EH (cell line): ENCODE measurements at places on chromosomes 2 and 18.
A peak's percentile ranks its signal among the peaks of the same experiment; 100 is the strongest.

GRCh38 chr18:52367953-52368742 lies 28.2 kb downstream of the DCC start:
- no peak for DNase-seq

- no peak for DNase-seq
Measured at GRCh38 chr18:3689986-3690763, 240.2 kb downstream of the TGIF1 start.

DNA sequence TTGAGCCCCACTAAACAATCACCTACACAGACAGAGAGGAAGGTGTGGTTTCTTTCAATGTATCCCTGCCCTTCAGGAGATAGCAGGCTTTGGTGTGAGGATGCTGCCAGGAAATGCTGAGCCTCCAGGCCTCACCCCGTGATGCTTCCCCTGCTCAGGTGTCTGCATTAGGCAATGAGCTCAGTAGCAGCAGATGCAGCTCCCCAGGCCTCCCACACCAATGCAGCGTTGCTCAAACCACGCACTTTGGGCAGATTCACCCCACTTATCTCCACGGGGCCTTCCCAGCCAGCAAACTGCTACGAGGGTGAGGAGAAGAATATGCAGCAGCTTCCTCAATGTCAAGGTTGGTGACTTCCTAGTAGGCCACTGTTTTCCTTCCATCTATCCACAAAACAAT lies 229.3 kb upstream of the PXDN start:
- no peak for DNase-seq

DNA sequence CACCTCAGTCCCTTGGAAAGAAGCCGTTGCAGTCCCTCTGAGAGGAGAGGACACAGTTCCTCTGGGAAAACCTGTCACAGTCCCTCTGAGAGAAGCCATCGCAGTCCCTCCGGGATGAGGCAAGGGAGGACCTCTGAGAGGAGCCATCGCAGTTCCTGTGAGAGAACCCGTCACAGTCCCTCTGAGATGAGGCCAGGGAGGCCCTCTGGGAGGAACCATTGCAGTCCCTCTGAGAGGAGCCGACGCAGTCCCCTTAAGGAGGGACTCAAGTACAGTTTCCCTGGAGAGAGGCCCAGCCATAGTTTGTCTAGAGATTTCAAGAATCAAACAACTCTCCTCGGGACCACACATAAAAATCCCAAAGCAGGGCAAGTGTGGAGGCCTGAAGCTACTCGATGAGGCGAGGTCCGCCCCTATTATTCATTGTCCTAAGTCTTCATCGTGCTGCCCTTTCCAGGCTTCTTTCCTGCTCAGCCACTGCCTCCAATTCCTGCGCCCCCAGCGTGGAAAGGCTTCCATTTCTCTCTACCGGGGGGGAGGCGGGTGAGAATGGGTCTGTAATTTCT lies 630 bp upstream of the ZNF512 start:
- no peak for DNase-seq

DNA sequence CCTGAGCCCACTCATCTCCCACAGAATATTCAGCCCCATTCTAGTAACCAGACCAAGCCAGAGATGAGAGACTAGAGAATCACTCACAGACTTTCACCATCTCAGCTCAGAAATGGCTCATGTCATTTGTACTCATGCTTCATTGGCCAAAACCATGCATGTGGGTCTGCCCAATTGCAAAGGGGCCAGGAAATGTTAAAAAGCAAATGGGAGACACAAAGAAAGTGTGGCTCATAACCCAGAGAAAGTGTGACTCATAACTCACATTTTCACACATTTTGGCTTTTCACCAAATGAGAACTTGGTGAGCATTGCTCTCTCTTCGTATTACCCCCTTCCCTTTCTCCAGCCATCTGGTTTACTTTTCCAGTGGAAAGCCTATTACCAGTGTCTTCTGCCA lies 66.2 kb downstream of the MDH1 start:
- peak; percentile 34 for DNase-seq

- DNase-seq = no peak
Measured at GRCh38 chr2:113979191-113980128, 89.6 kb downstream of the ACTR3 start.

DNA sequence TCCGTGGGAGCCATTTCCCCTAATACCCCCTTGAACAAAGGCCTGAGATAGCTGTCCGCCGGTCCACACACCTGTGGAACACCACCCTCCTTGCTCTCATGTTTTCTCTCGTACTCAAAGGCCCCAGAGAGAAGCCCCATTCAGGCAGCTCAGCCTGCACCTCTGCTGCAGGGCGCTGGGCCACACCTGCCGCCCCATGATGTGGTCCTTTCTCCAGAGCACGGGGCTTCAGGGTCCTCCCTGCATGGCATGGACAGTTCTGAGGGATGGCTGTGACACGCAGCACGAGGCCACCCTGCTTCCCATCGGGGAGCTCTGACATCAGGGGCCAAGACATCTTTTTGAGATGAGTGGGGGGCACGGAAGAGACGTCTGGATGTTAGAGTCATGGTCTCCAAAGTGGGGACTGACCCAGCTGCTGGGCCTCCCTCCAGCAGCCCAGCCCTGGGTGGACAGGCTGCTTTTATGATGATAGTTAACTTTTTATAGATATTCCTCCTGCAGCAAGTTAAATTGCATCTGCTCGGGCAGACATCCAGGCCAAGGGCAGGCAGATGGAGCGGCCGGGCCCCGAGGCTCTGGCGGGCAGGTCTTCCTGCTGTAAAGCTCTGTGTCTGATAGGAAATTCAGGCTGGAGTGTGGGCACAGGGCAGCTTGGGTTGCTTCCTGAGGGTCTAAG lies 56.7 kb downstream of the SDC1 start:
- peak; percentile 20 for DNase-seq

- peak; percentile 23 for DNase-seq
Measured at GRCh38 chr2:36369163-36369562, 13.6 kb downstream of the CRIM1 start.
